ENCODE measurements at places on chromosomes 12 and 14.

DNA sequence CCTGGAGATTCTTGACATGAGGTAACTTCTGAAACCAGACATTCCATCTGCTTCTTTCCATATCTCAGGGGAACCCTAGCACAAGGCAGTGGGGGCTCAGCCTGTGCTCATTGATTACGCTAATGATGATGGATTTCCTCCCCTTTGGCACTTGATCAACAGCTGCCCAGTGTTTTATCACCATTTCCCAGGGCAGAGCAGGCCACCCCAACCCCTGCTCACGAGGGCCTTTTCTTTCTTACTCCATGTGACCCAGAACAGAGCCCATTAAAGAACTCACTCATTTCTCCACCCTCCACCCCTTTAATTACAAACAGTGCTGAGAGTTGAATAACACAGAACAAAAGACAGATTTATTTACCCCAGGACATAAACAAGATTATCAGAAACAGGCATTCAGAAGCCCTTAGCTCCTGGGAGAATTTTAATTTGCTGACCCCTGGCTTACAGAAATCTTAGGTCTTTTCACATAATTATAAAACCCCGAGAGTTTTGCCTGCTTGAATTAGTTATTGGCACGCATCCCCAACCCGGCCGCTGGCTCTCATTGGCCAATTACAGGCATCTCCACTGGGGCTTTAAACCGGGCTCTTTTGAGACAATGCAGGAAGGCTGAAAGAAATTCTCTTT, 32.0 kb upstream of the CCDC60 start:
- no peak for DNase-seq

- no peak for DNase-seq
Observed at GRCh38 chr12:91695964-91696363, 449.7 kb downstream of the BTG1 start.

DNA sequence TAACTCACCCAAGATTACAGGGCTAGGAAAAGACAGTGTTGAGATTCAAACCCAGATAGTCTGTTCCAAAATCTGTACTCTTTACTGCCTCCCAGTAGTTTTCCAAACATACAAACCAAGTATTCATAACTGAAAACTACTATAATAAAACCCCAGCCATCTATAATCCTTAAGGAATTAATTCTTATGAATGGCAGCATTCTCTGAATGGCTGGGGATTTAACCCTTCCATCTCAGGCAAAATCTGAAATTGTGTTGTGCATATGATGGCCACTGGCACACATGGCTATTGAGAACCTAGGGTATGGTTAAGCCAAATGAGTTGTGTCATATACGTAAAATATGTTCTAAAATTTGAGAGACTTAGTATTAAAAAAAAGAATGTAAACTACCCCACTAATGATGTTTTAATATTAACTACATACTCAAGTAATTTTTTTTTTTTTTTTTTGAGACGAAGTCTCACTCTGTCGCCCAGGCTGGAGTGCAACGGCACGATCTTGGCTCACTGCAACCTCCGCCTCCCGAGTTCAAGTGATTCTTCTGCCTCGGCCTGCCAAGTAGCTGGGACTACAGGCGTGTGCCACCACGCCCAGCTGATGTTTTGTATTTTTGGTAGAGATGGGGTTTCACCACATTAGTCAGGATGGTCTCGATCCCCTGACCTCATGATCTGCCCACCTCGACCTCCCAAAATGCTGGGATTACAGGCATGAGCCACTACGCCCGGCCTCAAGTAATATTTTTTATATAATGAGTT, 16.7 kb downstream of the PPP1R13B start:
- DNase-seq, result no peak

GRCh38 chr12:2634471-2634870, 160.3 kb upstream of the FKBP4 start:
- DNase-seq, result no peak

DNA sequence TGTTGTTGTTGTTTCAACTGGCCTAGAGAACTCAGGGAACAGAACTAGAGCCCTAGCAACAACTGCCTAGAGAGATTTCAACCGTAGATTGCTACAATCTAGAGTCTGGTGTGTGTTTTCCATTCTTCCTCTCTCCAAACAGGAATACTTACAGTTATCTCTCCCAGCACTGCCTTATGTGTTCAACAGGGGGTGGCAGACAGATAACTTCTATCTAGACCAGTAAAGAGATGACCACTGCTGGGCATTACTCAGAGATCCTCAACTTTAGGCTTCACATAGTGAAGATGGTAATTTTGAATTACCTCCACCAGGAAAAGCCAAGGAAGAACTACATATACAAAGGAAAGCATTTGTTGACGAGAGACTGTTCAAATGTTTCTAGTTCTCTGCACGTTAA, 4.8 kb downstream of the TXNDC16 start:
- no peak for DNase-seq

- DNase-seq, result no peak
Observed at GRCh38 chr14:72523424-72524294, 370.2 kb downstream of the DPF3 start.

- no peak for DNase-seq
Observed at GRCh38 chr14:72444701-72445100, 449.2 kb downstream of the DPF3 start.

GRCh38 chr14:91377700-91378652, 39.6 kb downstream of the CCDC88C start:
- peak; percentile 26 for DNase-seq

GRCh38 chr12:102478405-102479098, 1.8 kb downstream of the IGF1 start:
- no peak for DNase-seq

DNA sequence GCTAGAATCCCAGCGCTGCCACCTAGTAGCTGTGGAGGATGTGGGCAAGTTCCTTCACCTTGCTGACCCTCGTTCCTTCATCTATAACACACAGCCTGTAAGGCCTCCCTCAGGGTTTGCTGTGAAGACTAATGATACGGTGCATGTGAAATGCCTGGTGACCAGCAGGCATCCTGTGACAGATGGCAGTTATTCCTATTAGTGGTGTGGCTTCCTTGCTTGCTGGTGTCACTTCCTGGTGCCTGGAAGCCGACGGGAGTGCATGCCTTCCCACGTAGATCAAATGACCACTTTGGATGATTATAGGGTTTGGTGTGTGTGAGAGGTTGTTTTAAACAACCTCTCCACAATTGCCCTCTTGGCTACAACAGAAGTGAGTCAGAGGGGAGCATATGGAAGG, 894.9 kb downstream of the VRK1 start:
- DNase-seq, result no peak

DNA sequence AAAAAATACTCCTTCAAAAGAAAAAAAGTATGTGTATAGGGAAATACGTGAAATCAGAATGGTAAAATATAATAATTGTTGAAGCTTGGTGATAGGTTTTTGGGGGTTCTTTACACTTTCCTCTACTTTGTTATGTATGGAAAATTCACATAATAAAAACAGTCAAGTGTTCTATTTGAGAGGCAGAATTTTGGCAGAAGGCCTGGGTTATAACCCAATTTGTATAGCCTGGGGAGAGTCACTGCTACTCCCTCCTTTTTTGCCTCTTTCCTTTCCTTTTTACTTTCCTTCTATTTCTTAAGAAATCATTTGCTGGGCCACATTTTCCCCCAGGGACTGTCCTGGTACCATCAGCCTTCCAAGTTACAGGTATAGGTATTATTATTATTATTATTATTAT, 105.7 kb downstream of the CRADD start:
- no peak for DNase-seq

Measured in stimulated activated CD4-positive, alpha-beta T cell treated with anti-CD3 and anti-CD28 coated beads, Interleukin-2, amount 100 ng/mL, for 4 hours (primary cell).